Prostate gland (tissue), 2 donors: ENCODE measurements at places on chromosomes 4 and X.

GRCh38 chr4:120491481-120491880 lies 424.8 kb upstream of the MAD2L1 start:
- no peak for DNase-seq

DNA sequence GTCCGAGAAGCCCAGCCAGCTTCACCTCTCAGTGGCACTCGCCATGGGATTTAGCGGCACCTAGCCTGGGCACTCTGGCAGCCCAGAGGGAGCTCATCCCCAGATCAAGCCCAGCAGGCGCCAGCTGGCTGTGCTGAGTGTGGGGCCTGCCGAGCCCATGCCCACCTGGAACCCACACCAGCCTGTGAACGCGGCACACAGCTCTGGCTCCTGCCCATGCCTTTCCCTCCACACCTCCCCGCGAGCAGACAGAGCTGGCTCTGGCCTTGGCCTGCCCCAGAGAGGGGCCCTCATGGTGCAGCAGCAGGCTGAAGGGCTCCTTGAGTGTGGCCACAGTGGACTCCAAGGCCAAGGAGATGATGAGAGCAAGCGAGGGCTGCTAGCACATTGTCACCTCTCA lies 38.0 kb upstream of the AADAT start:
- no peak for DNase-seq

- no peak for DNase-seq
Observed at GRCh38 chrX:903116-903515, 272.5 kb downstream of the SHOX start.

DNA sequence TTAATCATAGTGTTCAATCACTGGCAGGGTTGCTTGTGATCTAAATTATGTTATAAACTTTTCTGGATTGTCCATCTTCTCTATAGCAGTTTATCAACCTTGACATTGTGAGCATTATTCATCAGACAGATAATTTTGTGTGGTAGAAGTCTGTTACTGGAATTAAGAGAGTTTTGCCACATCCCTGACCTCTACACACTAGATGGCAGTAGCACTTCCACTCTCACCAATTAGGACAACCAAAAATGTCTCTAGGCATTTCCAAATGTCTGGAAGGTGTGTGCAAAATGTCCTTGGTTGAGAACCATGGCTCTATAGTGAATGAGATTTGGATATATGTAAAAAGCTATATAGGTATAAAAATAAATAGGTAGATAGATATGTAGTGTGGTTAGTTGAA lies 324.1 kb upstream of the FAM47C start:
- DNase-seq = no peak

DNA sequence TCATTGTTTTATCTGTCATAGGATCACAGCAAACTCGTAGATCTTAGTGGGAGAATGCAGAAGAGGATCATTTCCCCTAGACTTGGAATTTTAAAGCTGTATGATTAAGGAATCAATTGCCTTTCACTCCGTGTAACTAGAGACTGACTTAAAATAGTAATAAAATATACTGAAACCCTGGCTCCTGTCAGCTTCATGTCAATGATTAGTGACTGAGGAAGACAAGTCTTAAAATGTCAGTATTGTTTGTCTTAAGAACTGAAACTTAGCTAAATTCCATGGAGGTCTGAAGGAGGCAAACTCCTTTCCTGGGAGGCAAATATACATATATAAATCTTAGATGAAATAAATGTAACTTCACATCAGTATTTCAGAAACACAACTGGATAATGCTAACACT lies 1016.7 kb upstream of the PCDH10 start:
- DNase-seq = no peak

DNA sequence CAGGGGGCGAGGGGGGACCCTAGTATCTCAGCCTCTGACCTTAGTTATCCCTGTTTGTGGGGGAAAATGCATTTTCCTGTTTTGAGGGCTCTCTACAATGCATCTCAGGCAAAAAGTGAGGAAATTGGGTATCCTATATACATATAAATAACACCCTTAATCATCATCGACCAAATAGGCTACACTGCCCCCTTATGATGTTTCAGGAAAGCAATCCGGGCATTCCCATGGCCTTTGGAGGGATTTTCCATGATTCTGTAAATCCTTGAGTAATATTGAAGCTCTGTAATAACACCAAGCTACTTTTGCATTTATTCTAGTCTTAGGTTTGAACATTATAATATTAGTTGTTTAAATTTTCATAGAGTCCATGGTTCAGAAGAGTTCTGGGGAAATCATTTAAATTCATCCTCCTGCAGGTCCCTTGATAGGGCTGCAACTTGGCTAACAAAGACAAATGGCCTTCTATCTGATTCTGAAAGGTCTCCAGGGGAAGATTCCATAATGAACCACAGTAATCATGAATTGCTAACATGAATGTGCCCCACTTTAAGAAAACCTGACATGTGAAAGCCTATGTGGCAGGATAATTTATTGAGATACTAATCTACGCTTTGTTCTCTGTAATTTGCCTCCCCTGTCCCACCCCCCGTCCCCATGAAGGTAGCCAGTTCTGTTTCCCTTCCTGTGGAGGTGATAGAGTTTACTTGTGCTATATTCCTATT lies 91.5 kb upstream of the SCOC start:
- no peak for DNase-seq

GRCh38 chr4:138242834-138243156 lies 646 bp upstream of the SLC7A11 start:
- DNase-seq = no peak

DNA sequence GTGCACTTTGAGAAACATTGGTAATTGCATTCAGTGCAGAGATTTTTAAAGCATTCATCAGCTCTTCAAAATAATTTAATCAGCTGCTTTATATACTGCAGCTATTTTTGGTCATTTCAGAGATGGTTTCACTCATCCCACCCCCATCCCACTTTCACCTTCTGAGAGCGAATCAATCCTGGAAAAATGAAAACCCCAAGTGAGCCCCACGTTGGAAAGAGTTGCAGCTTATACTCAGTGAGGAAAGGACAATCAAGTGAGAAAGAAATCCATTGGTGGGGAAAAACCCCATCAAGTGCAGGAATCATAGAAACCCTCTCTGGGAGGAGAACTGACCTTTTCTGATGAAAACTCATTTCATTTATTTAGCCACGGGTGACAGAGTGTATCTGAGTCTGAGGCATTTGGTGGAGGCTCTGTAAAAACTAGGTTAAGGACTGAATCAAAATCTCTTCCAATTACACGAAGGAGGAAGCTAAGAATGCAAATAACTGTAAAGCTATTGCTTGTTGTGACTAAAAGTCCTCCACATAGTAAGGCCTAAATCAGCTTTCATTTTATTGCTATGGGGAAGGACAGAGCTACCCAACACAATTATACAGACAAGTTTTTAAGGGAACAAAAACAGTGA lies 240.4 kb upstream of the PGRMC2 start:
- DNase-seq = no peak

GRCh38 chrX:46628460-46629371 lies 55.2 kb downstream of the CHST7 start:
- DNase-seq = no peak

GRCh38 chrX:151996347-151996746 lies 21.9 kb upstream of the GABRE start:
- DNase-seq = no peak

DNA sequence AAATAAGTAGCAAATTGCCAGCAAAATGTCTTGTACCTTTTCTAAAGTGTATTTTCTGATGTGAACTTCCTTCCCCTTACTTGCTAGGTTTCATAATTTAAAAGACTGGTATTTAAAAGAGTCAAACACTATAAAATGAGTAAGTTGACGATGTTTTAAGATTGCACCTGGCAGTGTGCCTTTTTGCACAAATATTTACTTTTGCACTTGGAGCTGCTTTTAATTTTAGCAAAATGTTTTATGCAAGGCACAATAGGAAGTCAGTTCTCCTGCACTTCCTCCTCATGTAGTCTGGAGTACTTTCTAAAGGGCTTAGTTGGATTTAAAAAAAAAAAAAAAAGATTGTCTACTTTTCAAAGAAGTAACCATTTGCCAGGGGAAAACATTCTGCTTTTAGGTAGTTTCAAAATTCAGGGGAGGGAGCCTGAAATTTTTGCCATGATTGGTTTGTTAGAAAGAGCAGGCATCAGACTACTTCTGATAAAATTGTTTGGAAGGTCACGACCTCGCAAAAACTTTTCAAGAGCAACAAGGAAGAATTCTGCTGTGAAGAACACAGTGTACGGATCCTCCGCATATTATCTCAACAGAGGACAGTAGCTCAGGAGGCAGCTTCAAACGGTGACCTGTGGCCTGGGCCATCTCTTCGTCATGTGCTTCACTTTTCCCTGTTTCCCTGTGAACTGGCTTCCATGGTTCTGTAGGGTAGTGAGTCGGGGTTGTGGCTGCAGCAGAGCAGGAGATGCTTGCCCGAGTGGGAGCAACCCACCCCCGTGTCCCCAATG lies 66.1 kb downstream of the CDS1 start:
- peak; percentile 47 for DNase-seq

DNA sequence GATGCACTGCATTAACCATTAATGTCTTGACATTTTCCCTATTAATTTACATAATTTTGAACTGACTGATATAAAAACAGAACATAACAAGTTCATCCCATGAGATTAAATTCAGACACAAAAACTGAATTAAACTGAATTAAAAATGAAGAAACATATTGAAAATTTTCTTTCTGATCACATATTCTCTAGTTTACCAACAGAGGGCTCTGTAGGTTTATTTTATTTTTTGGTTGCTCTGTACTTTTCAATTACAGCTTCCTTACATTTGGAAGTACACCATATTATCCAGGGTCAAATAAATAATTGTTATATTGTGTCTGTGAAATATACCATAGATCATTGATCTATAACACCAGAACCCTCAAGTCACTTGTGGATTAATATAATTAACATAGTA lies 27.3 kb upstream of the CT83 start:
- no peak for DNase-seq

DNA sequence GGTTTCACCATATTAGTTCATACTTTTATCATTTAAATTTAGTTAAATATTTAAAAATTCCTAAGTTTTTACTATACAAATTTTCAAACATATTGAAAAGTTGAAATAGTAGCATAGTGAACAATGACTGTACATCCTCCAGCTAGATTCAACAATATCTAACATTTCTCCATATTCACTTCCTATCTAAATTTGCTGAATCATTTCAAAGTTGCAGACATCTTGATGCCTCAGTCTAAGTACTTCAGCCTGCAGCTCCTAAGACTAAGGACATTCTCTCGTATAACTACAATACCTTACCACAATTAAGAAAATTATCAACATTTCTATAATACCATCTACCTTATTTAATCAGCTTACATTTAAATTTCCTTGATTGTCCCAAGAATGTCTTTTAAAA lies 132.7 kb downstream of the TMEM164 start:
- no peak for DNase-seq

DNA sequence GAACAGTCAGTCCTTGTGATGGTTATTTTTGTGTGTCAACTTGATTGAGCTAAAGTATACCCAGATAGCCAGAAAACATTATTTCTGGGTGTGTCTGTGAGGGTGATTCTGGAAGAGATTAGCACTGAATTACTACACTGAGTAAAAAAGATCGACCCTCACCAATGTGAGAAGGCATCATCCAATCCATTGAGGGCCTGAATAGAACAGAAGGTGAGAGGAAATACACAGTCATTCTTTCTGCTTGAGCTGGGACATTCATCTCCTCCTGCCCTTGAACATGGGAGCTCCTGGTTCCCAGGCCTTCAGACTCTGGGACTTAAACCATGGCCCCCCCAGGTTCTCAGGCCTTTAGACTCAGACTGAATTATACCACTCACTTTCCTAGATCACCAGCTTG lies 22.3 kb downstream of the INPP4B start:
- DNase-seq = no peak

DNA sequence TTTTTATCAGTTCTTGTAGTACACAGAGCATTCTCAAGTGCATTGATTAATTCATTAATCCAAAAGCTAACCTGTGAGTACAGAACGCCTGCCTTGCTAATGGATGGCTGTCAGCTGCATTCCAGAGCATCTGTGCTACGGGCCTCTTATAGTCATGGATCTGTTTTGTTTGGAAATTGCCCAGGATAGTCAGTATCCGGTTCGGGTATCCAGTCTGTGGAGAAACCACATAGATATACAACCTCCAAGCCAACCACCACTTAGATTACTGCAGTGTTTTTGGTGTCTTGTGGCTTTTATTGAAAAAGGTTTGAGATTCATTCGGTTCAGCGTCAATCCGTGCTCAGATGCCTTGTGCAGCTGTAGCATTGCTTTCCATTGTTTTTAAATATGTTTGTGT lies 4.0 kb downstream of the LAP3 start:
- no peak for DNase-seq

GRCh38 chr4:110849461-110849860 lies 226.6 kb upstream of the PITX2 start:
- DNase-seq = no peak

GRCh38 chrX:66544181-66544580 lies 94.7 kb downstream of the EDA2R start:
- no peak for DNase-seq

- no peak for DNase-seq
Observed at GRCh38 chr4:102578270-102578669, 77.1 kb downstream of the NFKB1 start.
